Psoas muscle (tissue), 8 donors: ENCODE measurements at places on chromosomes 13 and 19. TPM values are rescaled to one million over a fixed set of nuclear protein-coding genes. Genes with fewer than 3 reads are reported as not detected.

- no peak for DNase-seq
Measured at GRCh38 chr13:72648513-72649065, 78.8 kb downstream of the MZT1 start.

Gene ZNF667
- 3.1 TPM for total RNA-seq

DNA sequence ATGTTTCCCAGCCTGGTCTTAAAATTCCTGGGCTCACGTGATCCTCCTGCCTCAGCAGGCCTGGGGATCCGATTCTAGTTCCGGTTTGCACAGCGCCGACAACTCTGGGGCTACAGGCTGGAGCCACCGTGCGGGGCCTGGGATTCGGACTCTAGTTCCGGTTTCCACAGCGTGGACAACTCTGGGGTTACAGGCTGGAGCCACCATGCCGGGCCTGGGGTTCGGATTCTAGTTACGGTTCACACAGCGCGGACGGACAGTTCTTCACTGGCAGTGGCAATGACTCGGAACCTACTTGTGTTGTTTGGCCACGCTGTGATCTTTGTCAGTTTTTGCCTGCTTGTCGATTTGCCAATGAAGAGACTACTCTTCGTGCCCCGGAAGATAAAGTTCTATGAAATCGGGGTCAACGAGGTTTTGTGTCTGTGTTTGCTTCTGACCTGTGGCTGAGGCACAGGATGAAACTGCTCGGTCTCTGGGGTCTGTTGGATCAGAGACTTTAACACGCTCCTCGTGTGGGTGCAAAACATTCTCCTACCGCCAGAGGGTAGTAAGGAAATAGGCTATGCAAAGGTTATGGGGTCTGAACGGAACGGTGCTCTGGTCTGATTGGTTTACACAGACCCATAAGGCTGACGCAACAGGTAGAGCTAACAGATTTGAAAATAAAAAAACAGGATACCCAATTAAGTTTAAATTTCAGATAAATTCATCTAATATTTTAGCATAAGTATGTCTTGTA lies 12.1 kb upstream of the ZSCAN1 start:
- DNase-seq = no peak

Gene EBI3
- 0.48 TPM for total RNA-seq

- no peak for DNase-seq
Measured at GRCh38 chr13:41471785-41472184, 14.4 kb downstream of the RGCC start.

- no peak for DNase-seq
Measured at GRCh38 chr13:44063881-44064280, 184.2 kb downstream of the LACC1 start.

DNA sequence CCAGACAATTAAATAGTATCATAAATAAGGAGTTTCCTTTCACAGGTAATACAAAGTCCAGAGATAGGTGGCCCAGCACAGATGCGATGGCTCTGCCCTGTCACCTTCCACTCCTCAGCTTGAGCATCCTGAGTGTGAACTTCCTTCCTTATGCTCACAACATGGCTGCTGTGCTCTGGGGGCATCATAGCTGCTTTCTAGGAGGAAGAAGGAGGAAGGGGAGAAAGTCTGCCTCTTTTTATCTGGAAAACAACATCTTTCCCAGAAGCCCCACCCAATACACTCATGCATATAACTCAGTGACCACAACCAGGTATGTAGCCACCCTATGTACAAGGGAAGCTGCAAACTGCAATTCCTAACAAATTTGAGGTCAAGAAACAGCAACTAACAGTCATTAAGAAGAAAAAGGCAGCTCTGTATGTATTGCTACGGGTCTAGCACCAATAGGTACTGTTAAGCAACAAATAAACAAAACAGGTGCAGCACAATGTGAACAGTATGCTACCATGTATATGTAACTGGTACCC lies 201.2 kb upstream of the UBL3 start:
- DNase-seq = no peak

Gene NMRK2
- 84.4 TPM for total RNA-seq

DNA sequence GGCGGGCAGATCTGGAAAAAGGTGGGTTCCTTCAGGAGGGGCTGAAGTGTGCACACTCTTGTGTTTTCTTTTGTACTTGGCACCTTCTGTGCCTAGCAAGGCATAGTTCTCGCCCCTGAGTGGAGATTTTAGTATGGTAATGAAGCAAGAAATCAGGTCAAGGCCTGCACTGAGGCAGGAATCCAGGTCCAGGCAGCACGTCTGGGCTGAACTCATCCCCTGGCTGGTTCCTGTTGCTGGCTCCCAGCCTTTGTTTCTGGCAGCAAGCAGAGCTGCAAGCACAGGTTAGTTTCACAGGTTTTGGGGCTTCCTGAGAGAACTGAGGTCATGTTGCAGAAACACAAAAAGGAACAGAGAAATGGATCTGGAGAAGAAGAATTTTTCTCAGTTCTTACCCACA lies 21.2 kb downstream of the SIGLEC7 start:
- DNase-seq = no peak

Gene NAPA
- total RNA-seq = 141 TPM

DNA sequence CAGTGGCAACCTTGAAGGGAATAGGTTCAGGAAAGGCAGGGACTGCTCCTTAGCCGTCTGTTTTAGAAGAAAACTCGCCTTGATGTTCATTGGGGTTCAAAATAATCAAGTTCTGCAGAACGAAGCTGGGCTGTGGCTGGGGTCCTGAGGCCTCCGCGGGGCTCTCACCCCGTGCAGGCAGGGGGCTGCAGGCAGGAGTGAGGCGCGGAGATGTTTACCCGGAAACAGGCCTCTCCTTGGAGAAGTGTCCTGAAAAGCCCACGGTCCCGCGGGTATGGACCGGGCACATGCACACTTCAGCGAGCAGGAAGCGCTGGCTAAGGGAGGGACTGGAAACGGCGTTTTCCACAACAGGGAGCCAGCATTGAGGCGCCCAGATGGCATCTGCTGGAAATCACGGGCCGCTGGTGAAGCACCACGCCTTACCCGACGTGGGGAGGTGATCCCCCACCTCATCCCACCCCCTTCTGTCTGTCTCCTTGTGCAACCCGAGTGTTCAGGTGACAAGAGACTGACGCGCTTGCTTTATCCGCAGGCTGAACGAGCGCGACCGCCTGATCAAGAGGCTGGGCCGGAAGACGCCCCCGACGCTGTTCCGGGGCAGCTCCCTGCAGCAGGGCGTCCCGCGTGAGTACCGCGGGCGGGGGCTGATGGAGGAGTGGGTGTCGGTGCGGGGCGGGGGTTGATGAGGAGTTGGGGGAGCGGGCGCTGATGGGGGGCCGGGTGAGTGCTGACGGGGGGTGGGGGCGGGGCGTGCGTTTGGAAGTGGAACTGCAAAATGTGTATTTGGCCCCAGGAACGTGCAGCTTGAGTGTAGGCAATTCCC lies 39.6 kb downstream of the SHISA2 start:
- no peak for DNase-seq

Gene KIR3DL2
- total RNA-seq = not detected

- no peak for DNase-seq
Measured at GRCh38 chr13:90055121-90055520, 1292.4 kb upstream of the MIR17HG start.

- peak; percentile 41 for DNase-seq
Measured at GRCh38 chr13:113275387-113275786, 21.7 kb upstream of the LAMP1 start.

- no peak for DNase-seq
Measured at GRCh38 chr19:7730286-7731217, 1.4 kb downstream of the CLEC4G start.

GRCh38 chr19:10230173-10230860 lies 814 bp downstream of the S1PR2 start:
- peak; percentile 72 for DNase-seq

- no peak for DNase-seq
Measured at GRCh38 chr19:49878744-49879070, 1.2 kb downstream of the TBC1D17 start.

DNA sequence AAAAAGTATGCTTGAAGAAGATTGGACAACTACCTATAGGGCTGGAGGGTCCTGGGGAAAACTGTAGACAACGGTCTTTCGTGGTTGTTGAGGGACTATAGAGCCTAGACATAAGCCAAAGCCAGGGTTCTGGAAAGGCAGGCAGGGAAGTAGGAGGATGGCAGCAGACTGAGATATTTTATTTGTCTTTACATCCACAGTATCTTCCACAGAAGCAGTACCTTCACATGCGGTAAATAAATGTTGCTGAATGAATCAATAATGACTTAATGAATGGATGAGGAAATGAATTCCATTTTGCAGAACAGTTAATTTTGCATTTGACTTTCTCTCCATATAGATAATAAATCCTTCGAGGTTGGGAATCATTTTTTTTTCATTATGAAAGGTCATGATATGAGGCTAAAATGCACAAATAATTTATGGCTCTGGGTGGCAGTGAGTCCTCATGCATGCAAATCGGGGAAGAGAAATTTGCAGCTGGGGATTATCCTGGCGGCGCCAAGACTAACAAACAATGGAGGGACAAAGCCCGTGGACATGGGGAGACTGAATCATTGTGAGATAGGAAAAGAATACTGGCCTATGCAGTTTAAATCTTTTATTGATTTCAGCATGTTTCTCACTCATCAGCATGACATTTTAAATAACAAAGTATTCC lies 102.0 kb downstream of the ERCC5 start:
- no peak for DNase-seq
